ENCODE measurements at places on chromosomes 3 and 15.

- DNase-seq, result no peak
Measured at GRCh38 chr3:178302966-178303930, 233.0 kb upstream of the KCNMB2 start.

DNA sequence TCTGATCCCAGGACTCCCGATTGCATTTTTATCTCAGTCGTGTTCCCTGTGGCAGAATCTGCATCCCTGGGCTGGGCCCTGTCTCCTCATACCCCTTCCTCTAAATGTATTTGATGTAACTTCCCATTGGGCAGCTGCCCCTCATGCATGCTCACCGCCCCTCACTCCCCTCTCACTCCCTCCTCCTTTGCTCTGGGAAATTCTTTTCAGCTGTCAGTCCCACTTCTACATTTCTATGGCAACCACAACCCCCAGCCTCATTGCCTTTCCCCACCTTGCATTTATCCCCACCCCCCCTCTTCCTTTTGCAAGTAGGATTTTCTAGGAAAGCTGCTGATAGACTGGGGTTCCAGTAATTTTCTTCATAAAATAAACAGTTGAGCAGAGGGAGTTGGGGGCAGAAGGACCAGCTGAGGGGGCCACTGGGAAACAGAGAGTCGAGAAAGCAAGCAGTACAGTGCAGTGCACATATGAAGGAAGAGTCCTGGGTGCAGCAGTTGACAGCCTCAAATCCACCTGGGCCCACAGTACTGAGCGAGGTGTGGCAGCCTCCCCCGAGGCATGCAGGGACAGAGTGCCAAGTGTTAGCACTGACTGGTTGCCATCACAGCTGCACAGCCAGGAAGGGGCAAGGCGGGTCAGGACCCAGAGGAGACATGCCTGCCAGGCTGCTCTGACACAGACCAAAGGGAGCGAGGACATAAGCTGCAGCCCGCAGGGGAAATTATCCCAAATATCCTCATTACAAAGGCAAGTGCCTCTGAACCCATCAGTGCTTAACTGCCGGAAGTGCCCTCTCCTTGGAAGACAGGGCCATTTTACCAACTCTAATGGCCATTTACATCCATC lies 476.3 kb downstream of the EPHB1 start:
- DNase-seq, result no peak

DNA sequence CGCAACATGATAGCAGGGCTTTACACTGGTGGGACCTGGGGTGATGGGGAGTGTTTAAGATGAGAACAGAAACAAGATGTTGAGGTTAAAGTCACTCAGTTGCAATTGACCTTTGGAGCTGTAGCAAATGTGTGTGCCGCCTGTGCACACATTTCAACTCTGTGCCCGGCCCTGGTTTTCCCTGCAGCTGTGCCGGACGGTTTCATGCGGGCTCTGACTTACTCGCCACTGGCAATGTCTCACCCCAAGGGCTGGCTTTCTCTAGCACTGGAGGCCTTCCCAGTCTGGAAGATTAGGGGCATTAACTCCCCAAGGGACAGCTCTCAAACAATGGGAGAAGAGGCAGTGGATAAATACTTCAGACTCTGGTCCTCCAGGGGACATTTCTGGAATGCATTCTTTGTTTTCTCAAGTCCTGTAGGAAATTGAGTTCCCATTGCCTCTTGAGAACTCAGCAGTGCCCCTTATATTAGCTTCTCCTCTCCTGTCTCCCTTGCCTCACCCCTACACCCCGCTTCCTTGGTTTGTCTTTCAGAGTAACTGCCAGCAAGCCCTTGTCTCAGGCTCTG lies 152.5 kb downstream of the EDEM1 start:
- DNase-seq, result no peak

DNA sequence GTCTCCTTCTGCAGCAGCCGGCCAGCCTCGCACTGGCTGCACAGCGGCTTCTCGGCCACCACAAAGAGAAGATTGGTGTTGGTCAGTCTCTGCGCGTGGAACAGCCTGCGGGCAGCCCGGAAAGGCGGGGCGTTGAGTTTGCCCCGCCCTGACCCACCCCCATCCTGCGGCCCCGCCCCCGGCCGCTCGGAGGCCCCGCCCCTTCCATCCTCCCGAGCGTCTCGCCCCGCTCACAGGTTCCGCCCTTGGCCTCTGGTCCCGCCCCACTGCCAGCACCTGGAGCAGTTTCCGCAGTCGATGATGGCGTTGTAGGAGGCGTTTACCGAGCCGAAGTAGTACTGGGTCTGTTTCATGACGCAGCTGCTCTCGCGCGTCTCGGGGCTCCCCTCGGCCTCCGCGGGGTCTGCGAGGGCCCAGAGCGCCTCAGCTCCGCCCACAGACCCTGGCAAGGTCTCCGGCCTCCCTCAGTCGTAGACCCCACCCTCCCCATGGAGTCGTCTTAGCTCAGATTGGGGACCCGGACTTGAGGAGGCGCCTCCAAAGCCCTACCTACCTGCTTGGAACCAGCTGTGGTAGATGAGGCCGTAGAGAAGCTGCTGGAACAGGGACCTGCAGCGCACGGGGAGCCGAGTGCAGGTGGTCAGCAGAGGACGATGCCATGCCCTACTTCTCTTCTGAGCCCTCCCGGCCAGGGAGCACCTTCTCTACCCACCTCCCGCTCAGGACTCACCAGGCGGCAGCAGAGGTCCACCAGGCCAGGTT lies 5.9 kb upstream of the TMEM115 start:
- peak; percentile 79 for DNase-seq

DNA sequence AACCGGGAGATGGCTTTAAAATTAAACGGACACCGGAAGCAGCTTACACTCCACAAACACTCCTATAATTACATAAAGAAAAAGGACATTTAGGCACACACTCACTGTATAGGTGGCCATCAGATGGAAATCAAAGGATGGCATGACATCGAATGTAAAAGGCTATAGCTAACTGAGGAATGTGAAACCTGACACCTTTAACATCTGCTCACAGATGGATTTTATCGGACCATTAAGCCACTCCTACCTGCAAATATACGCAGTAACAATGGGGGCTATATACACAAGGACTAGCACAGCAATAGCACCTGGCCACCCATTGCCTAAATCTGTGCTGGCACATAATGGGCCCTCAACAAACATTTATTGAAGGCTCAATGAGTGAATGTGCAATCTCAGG lies 14.5 kb upstream of the RBSN start:
- DNase-seq, result no peak

GRCh38 chr15:98755138-98755537 lies 106.8 kb downstream of the IGF1R start:
- no peak for DNase-seq

- DNase-seq, result no peak
Measured at GRCh38 chr15:95325763-95326404, 1004.6 kb upstream of the NR2F2 start.

GRCh38 chr3:113614402-113614801 lies 82.0 kb downstream of the USF3 start:
- DNase-seq, result no peak

DNA sequence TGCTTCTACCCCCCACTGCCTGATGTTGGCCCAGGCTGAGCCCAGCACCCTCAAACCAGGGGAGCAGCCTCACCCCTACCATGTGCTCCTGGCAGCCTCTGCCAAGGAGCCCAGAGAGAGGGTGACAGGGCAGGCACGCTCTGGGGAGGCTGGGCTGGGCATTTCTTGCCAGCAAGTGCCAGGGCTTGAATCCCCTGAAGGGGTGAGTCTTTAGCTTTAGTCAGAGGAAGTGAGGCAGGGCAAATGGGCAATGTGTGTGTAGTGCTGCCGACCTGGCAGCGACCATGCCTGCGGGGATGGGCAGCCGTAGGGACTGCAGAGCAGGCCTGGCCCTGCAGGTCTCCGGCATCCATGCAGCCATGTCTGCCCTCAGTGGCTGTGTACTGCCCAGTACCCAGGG lies 18.1 kb downstream of the DUSP7 start:
- DNase-seq, result no peak

GRCh38 chr3:6326771-6327170 lies 534.1 kb upstream of the GRM7 start:
- DNase-seq, result no peak

DNA sequence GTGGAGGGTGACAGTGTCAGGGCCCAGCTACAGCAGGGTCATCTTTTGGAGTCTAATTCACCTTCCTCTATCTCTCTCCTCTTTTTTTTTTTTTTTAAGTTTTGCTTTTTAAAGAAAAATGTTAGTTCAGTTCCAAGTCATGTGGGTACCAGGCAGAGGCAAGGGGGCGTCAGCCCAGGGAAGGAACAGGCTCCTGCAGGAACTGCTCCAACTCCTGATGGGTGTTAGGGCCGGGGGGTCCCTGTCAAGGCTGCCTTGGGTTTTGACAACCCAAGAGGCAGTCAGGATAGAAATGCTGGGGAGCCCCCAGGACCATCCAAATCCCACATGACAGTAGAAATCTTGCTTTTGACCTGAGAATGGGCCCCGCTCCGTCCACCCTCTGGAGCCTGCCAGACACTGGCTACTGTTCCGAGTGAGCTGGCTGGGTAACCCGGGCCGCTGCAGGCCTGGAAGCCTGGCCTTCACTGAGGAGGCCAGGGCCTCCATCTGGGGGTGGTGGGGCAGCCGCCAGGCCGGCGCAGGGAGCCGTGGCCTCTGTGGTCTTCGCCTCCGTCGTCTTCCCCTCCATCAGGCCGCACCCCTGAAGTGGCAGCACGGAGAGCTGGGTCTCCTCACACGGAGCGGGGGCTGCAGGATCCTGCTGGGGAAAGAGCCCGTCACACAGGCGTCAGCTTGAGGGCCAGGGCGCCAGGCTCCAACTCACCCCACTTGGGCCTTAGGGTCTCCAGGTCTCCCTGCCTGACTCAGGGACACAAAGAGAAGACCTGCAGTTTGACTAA lies 24.2 kb downstream of the RNU5B-1 start:
- DNase-seq, result no peak

- no peak for DNase-seq
Measured at GRCh38 chr3:196886144-196886543, 18.4 kb downstream of the SENP5 start.

DNA sequence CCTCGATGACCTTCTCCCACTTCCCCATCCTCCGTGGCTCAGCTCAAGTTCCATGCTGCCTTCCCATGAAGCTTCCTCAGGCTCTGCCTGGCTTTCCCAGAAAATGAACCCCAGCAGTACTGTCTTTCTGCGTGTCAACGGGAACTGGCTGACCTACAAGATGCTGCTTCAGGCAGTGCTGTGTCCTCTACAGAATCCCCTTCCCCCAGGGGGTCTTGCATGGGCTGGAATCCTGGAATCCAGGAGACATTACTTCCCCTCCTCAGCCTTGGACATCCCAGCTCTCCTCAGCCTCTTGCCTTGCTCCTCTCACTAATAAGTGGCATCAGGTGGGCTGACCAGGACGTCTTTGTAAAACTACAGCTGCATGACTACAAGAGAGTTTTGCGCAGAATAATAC lies 5.4 kb downstream of the CCDC12 start:
- DNase-seq, result no peak

- DNase-seq, result no peak
Measured at GRCh38 chr3:186239321-186239720, 122.7 kb downstream of the DGKG start.

DNA sequence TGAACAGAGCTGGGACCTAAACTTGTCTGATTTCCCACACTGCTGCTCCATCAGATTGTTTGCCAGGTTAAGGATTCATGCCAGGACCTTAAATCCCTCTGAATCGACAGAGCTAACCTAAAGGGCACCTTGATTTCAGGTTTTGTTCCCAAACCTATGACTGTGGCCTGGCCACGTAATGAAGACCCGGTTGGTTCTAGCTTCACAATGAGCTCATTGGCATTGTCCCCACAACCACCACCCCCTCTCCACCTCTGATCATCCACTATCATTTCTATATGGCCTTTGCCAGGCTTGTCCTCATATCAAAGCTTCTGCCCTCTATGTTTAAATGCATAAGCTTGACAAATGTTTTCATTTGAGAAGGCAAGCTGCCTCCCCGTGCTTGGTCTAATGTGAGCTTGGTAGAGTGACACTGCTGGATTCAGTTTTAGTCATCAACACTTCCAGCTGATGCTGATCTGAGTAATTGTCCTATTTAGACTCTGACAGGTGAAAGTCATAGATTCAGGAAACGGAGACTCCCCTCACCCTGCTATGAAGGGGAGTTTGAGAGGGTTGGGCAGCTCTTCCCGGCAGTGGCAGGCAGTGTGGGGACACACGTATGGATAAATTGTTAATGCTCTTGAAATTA lies 407.1 kb upstream of the CFAP20DC start:
- DNase-seq, result no peak

DNA sequence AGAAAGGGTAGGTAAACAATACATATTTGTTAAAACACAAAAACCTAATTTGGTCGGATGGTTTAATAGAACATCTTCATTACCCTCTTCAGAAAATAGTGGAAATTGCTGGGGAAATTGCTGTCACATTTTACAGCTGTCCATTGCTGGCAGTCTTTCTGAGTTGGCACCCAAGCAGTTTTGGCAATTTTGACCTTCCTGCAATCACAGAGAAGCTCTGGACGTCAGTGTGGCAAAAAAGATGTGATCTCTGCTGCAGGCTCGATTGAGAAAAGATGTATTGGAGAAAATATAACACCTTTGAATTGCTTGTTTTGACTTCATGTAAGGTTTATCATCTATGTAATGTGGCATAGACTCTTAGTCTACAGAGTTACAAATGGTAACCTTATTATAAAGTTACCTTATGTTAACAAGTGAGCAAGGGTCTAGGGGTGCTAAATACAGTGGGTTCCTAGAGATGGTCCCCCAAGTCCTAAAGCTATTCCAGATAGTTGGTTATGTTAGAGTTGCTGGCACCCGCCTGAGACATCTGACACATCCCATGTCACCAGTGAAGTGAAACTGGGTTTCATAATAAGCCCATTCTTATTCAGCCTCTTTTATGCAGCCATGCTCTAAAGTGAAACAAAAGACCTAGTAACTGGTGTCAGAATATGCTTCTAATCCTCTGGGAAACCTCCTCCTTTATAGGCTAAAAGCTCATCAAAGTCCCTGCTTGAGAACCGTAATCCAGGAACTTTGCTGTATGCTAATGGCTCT lies 14.0 kb downstream of the UBE2E1 start:
- DNase-seq, result no peak

GRCh38 chr3:21505711-21506460 lies 245.1 kb downstream of the ZNF385D start:
- DNase-seq, result no peak

GRCh38 chr3:186255703-186256331 lies 106.2 kb downstream of the DGKG start:
- no peak for DNase-seq

- DNase-seq, result no peak
Measured at GRCh38 chr3:58164199-58164879, 46.4 kb downstream of the DNASE1L3 start.

GRCh38 chr3:52367891-52368880 lies 52.1 kb downstream of the DNAH1 start:
- no peak for DNase-seq

DNA sequence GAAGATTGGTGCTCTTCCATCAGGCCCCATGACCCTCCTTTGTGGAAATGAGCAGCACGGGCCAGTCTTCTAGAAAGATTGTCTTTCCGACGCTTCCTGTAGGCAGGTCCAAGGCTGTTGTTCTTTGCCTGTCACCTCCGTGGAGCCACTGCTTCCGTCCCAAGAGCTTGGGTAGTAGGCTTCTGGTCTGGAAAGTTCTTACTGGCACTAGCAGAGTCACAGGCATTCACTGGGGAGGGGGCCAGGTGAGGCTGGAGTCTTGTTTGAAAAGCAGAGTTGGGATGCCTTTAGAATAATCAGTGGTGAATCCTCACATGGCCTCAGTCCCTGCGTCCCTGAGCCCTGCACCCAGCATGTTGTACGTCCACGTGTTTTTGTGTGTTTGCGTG lies 76.2 kb upstream of the ADPGK start:
- DNase-seq, result no peak

GRCh38 chr3:14456794-14457193 lies 54.4 kb downstream of the SLC6A6 start:
- DNase-seq, result no peak
